ENCODE measurements at places on chromosomes 11 and 22.

GRCh38 chr11:129974237-129974636 is 28.4 kb downstream of the PRDM10 start:
- no peak for DNase-seq

GRCh38 chr11:126716456-126717083 is 284.0 kb downstream of the KIRREL3 start:
- no peak for DNase-seq

DNA sequence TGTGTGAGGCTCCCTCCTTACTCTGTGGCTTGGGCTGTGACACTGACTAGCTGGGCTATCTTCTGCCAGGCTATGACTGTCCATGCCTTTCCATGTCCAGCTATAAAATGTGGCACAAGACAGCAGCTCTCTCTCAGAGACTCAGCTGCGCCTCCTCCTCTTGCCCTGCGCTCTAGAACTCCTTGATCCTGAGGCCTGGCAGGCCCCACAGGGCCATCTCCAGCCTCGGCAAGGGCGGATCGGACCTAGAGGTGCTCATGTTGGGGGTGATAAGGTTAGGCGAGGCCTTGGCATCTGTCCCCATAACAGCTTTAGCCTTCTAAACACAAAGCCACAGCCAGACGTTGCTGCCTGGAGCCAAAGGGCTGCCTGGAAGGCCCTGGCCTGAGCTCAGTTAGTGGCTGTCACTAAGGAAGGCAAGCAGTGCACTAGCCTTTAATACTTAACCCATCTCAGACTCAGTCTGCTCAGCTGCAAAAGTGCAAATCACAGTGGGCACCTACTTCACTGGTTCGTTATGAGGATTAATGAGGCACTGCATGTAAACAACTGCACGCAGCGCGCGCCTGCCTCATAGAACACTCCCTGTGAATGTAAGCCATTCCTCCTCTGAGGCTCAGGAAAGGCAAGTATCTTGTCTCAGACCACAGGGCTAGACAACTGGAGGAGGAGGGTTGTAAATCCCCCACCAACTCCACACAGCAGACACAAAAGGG is 1.2 kb downstream of the GUCD1 start:
- no peak for DNase-seq

- DNase-seq, result no peak
These were observed 38.7 kb upstream of the RCN1 start for GRCh38 chr11:32052215-32052614.

DNA sequence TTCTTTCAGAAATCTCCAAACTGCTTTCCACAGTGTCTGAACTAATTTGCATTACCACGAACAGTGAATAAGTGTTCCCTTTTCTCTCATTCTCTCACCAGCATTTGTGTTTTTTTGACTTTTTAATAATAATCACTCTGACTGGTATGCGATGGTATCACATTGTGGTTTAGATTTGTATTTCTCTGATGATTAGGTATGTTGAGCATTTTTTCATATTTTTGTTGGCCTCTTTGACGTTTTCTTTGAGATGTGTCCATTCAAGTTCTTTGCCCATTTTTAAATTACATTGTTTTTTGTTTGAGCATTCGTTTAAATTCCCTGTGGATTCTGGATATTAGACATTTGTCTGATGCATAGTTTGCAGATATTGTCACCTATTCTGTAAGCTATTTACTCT is 1639.6 kb upstream of the TENM4 start:
- no peak for DNase-seq

GRCh38 chr11:128284634-128285033 is 302.7 kb downstream of the ETS1 start:
- no peak for DNase-seq

DNA sequence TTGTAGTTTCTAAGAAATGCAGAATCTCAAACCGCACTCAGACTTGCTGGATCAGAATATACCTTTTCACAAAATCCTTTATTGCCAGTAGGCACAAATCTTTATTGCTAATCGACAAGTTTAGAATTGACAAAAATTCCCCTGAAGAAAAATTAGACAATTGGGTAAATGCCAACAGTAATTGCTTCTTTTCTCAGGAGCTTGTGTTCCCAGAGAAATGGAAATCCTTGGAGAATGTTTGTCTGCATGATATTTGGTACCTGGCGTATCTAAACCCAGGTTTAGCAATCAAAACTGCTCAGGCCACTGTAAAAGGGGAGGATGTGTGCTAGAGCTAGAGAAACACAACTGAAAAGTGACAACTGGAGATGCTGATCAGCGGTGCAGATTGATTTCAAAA is at the start of gene OR8G5:
Gene OR8G5, plus strand, starts transcription at position 301 of the 400 bp plus-strand sequence. CDS start 8,556 bp downstream, outside the sequence.
- DNase-seq, result no peak

- DNase-seq, result no peak
These were observed 46.1 kb downstream of the GDPD5 start for GRCh38 chr11:75479597-75480145.

- DNase-seq, result no peak
These were observed 39.6 kb downstream of the ARRB1 start for GRCh38 chr11:75311858-75312288.

DNA sequence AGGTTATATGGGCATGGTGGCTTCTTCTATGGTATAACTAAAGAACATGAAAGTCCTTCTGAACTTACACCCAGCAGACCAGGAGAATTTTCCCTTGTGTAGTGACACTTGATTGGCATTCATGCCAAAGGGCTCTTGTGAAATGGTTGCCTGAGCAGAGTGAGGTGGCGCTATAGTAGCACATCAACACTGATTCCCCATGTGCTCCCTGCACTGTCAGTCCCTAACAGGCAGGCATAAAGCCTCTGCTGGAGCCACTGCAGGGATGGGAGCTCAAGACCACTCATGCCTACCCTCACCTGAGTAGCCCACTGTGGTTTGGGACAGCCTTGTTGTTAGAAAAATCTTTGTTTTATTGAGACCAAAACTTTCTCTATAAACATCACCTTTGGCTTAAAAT is 92.6 kb upstream of the LIN7C start:
- DNase-seq, result no peak

DNA sequence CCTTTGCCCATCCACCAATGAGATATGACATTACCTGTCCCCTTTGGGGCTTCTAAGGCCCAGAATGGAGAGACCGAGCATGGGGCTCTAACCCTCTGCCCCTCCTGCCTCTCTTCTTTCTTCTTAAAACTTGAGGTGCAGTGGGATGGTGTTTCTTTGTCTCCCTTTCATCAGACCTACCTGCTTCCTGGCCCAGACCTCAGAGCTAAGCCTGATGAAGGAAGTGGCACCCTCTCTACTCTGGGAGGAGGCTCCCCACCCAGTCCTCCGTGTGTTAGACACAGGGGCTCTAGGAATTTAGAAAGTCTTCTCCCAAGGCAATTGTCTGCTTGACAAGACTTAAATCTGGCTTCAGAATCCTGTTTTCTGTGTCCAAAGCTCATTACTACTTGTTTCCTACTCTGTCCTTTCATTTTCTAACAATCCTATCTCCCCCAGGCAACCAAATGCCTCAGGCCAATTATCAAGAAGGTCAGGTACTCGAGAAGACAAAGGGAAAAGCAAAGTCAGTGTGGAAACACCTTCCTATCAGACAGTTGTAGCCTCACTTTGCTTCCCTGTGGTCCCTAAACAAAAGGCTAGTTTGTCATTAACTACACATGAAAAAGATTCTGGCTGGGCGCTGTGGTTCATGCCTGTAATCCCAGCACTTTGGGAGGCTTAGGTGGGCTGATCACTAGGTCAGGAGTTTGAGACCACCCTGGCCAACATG is 20.3 kb upstream of the PARVA start:
- DNase-seq, result no peak

DNA sequence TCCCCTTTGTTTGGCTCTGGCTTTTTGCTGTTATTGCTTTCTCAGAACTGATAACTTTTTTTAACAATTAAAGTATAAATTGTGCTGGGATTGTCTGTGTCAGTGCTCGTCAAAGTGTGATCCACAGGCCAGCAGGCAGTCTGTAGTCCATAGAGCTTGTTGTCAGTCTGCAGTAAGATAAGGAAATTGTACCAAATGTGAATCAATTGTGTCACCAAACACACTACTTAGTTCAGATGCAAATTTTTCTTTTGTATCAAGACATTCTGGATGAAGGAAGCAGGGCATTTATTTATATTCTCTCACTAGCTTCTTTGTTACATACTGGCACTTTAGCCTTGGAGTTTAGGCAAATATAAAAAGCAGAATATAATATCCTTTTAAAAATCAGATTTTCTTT is 121.0 kb downstream of the WNT11 start:
- no peak for DNase-seq

GRCh38 chr11:44243086-44243485 is 66.9 kb downstream of the ALX4 start:
- DNase-seq, result no peak

DNA sequence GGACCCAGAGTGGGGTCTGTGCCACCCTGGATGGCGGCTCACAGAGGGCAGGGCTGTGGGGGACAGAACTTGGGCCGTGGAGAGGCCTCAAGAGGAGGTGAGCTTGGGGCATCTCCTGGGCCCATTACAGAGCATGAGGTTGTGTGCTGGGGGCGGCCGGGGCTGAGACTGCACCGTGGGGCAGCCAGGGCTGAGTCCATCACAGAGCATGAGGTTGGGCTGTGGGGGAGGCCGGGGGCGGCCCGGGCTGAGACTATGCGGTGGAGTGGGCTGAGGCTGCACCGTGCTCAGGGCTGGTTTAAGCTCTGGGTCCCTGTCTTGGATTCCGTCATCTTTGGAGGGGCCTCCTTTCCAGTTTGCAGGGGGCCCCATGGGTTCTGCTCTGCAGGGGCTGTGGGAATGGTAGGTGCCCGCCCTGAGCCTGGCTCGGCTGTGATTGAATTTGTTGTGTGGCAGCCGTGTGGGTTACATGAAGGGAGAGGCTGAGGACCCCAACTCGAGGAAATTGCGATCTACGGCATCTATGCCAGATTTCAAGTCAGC is 38.1 kb upstream of the MUC5AC start:
- no peak for DNase-seq

DNA sequence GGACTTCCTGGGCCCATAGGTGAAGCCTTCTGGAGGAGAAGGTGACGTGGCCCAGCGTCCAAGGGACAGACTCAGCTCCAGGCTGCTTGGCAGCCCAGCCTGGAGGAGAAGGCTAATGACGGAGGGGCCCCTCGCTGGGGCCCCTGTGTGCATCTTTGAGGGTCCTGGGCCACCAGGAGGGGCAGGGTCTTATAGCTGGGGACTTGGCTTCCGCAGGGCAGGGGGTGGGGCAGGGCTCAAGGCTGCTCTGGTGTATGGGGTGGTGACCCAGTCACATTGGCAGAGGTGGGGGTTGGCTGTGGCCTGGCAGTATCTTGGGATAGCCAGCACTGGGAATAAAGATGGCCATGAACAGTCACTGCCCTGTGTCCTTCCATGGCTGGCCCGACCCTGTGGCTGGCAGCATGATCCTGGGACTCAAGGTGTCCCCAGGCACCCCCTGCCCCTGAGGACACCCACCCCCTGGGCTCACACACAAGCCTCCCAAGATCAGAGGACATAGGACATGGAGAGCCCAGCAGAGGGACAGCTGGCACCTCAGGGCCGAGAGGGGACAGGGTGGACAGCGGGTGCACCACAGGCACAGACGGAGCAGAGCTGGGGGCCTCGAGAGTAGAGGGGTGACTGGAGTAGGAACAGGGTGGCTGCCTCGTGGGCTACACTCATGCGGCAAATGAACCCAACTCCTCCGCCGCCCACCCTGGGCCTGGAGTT is 10.1 kb downstream of the SIGIRR start:
- DNase-seq, result no peak

DNA sequence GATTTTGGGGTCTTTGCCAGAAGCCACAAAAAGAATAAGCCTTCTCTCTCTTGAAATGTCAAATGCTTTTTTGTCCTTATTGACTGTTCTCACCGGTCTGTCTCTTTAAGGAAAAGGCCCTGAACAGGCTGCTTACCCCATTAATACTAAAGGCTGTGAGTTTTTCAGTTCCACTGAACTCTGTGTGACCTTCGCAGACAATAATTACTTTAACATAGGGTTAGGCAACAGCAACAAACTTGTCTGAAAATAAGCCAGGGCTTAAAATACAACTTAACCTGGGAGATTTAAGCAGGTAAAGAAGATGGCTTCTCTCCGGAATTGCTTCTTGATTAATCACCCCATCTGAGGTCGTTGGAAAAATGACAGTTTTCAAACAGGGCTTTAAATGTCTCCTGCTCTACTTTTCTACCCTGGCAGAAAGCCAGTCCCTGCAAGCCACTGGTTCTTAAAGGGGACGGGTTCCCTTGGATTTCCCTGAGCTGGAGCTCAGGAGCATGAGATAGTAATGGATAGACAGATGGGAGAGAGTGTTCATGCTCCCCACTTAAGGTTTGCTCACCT is 69.4 kb downstream of the ARL14EP start:
- no peak for DNase-seq

DNA sequence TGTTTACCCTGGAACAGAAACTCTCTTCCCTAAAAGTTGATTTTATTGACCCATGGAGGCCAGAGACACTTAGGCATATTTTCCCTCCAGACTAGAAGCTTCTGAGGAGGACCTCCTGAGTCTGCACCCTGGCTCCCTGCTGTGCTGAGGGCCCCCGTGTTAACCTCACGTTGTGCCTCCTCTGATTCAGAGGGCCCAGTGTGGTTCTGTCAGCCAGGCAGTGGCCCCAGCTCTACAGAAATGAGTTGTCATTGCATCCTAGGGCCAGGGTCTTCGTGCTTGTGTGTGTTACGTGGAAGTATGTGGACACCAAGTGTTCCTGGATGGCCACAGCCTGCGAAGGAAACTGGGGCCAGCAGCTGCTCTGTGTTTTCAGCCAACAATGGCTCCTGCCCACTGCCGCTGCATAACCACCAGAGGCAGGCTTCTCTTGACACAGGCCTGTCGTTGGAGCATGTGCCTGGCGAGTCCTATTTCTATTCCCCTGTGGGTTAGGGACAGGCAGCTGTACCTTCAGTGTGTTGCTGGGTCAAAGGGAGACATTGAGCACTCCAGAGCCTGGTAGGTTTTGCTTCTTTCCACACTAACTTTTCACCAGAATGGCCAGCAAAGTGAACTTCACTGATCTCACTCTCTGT is 44.5 kb downstream of the MED15 start:
- DNase-seq, result no peak

DNA sequence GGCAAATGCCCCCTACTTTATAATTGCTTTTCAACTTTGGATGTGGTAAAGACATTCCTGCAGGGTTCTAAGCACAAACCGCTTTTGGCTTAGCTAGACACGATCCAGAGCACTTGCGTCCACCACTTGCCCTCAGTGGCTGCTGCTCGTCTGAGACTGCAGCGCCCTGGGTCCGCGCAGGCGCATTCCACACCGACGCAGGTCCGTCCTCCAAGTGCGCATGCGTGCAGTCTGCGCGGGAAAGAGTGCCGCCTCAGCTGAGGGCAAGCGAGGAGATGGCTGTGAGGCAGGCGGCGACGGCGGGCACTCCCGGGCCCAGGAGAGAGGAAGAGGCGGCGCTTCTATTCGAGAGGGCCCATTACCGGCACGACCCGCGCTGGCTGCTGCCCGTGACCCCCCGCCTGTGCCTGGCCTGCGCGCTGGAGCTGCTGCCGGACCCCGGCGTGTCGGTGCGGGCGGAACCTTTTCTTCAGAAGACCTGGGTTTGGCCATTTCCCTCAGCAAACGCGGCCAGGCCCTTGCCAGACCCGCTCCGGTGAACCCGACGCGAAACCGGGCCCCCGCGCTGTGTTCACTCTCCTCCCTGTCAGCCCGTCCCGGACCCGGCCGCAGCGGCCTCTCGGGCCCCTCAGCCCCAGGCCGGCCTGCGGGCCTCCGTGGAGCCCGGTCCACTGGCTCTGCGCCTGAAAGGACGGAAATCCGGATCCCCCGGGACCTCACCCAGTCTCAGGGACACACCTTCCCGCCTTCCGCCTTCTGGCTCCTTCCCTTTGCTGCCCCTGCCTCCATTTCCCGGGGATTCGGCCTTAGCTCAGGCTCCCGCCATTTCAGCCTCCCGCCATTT is at the start of gene MEI1:
Gene MEI1, plus strand, starts transcription at position 240 of the 844 bp plus-strand sequence. Its CDS starts 36 bp downstream, at position 276.
- no peak for DNase-seq

- DNase-seq, result no peak
These were observed 155.5 kb downstream of the SPON1 start for GRCh38 chr11:14118072-14118471.

GRCh38 chr11:67117176-67117575 is 1.9 kb upstream of the KDM2A start:
- DNase-seq, result no peak

All from HS-5 (cell line).